ENCODE measurements at places on chromosomes 4 and X.
A peak's percentile ranks its signal among the peaks of the same experiment; 100 is the strongest.

GRCh38 chr4:139656614-139657486, 8.8 kb upstream of the MGST2 start:
- DNase-seq: peak; percentile 82

DNA sequence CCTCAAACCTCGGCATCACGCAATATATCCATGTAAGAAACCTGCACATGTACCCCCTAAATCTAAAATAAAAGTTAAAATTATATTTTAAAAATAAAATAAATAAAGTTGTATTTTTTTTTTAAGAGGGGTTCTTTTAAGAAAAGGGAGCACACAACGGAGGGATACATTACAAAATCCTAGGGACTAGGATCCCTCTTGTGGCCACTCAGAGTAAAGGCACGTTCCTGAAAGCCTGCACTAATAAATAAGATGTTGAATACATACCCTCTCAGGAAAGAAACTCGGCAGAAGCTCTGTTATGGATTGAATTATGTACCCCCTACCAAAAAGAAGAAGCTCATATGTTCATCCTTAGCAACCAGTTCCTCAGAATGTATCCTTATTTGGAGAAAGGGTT, 50.9 kb upstream of the PRDX4 start:
- DNase-seq: peak; percentile 32

DNA sequence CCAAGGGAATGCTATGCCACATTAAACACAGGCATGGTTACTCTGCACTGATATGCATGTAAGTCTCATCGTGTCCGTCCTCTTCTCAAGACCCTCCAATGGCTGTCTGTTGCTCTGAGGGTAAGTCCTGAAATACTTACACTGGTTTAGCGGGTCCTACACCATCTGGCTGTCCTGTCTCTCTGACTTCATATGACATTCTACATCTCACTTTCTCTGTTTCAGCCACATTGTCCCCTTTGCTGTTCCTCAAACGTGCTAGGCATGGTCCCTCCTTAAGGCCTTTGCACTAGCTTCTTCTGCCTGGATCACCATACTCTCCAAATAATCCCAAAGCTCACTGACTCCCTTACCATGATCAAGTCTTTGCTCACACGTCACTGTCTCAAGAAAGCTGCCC, 131.4 kb downstream of the PALLD start:
- no peak for DNase-seq

- DNase-seq: no peak
These were observed 29.6 kb downstream of the MED14 start for GRCh38 chrX:40705658-40706312.

- no peak for DNase-seq
These were observed 15.4 kb downstream of the TSPAN5 start for GRCh38 chr4:98642991-98643426.

GRCh38 chr4:152735396-152735859, 44.1 kb downstream of the TIGD4 start:
- DNase-seq: peak; percentile 46

- no peak for DNase-seq
These were observed 1.7 kb upstream of the CENPC start for GRCh38 chr4:67546971-67547370.

DNA sequence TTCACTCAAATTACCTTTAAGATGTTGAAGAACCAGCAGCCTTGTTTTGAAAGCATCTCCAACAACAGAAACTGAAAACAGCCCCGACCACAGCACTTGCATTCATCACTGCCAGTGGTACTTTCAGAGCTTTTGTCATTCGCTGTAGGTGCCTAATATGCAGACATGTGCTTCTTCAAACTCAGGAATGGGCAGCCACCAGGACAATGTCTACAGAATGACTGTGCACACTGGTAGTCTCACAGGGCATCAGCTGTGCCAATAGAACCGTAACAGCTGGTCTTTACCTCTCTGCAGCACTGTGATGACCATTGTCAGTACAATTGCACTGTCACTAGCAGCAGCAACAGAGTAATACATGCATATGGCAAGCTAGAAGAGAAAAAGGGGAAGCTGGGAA, 1149.7 kb downstream of the STPG2 start:
- DNase-seq: no peak

- no peak for DNase-seq
These were observed 229.1 kb upstream of the FSTL5 start for GRCh38 chr4:162392946-162393345.

DNA sequence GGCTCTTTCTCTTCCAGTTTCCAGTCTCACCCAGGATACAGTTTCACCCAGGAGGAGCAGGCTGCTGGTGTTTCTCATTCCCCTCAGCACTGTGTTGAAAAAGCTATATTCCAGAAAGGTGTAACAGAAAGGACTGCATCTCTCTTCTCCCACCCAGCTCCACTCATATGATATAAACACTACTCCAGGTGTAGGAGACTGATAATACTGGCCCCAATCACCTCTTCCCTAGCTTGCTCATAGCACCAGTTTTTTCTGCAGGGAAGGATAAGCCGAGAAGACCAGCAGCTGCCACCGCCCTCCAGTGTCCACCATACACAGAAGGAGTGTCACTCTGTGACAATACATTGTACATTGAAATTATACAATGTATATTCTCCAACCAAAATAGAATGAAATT, 105.5 kb upstream of the STK26 start:
- DNase-seq: no peak

DNA sequence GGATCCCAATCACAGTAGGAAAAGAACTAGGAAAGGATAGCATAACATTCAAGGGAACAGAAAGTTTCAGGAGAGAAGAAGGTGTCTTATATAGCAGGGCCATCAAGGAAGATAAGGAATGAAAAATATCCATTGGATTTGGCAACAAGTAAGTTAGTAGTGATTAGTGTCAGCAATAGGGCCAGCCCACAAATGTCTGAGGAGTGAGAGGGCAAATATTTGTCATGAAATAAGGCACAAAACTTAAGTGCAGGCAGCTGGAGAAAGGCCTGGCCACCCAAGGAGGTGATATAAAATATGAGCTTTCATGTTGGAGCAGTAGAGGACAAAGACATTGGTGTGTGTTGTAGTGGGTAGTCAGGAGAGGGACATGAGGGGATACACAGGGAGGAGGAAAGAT, 132.1 kb downstream of the COL4A6 start:
- DNase-seq: no peak

- peak; percentile 17 for DNase-seq
These were observed 268.9 kb downstream of the C4orf33 start for GRCh38 chr4:129364747-129365452.

- DNase-seq: peak; percentile 30
These were observed at the start of gene DGAT2L6 for GRCh38 chrX:70176938-70177533. Gene DGAT2L6, plus strand, starts transcription at chrX:70177483. Its CDS starts 100 bp downstream, at chrX:70177583.

DNA sequence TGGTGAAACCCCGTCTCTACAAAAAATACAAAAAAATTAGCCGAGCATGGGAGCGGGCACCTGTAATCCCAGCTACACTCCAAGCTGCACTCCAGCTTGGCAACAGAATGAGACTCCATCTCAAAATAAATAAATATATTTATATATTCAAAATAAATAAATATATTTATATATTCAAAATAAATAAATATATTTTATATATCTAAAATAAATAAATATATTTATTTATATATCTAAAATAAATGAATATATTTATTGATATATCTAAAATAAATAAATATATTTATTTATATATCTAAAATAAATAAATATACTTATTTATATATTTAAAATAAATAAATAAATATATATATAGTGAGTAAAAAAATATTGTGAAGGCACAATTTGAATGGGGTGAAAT, 63.4 kb upstream of the EXOC1L start:
- DNase-seq: no peak

- DNase-seq: no peak
These were observed 46.3 kb upstream of the BCLAF3 start for GRCh38 chrX:20037186-20037585.

GRCh38 chr4:168655182-168655581, 158.3 kb downstream of the PALLD start:
- no peak for DNase-seq

DNA sequence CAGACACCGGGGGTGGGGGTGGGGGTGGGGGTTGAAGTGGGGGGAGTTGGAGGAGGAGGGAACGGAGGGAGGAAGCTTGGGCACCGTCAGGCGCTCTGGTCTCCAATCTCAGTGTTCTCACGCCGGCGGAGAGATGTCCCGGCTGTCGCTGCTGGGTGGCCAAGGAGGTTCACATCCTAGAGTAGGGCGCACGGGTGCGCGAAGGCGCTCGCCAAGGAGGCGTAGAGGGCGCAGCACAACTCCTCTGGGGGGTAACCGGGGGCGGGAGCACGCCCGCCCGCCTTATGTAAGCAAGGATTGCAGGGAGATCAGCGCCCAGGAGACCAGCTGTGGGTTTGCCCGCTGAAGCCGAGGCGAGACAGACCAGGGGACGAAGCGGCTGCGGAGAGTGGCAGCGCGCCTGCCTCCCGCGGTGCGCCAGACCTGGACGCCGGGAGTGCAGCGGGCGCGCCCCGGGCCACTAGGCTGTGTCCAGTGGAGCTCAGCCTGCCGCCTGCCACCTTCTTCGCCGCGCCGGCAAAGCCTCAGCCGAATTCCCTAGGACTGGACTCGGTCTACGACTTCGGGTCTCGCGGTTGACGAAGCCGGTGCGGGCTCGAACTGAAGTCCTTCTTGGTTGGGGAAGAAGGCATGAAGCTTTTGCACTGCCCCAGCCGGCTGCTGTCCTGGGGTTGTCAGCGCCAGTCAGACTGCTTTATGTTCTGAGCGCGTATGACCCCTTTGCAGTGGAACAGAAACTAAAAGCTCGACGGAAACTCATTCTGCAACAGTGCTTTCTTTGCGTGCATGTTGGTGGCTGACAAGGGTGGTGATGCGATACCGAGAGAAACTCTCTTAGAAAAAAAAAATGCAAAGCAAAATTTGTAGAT, 707 bp upstream of the UNC5C start:
- DNase-seq: no peak

DNA sequence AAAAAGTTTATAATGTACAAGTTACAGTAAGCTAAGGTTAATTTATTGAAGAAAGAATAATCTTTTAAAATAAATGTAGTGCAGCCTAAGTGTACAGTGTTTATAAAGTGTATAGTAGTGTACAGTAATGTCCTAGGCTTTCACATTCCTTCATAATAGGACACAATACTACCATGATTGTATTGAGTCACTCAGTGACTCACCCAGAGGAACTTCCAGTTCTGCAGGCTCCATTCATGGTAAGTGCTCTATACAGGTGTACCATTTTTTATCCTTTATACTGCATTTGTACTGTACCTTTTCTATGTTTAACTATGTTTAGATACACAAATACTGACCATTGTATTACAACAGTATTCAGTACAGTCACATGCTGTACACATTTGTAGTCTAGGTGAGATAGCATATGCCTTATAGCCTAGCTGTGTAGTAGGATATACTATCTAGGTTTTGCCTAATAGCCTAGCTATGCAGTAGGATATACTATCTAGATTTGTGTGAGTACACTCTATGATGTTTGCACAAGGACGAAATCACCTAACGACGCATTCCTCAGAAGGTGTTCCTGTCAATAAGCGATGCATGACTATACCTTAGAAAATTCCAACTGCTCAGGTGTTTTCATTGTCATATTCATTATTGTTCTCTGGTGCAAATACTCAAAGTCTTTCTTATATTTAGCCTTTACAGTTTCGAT, 5.5 kb upstream of the TMEM255A start:
- DNase-seq: no peak

DNA sequence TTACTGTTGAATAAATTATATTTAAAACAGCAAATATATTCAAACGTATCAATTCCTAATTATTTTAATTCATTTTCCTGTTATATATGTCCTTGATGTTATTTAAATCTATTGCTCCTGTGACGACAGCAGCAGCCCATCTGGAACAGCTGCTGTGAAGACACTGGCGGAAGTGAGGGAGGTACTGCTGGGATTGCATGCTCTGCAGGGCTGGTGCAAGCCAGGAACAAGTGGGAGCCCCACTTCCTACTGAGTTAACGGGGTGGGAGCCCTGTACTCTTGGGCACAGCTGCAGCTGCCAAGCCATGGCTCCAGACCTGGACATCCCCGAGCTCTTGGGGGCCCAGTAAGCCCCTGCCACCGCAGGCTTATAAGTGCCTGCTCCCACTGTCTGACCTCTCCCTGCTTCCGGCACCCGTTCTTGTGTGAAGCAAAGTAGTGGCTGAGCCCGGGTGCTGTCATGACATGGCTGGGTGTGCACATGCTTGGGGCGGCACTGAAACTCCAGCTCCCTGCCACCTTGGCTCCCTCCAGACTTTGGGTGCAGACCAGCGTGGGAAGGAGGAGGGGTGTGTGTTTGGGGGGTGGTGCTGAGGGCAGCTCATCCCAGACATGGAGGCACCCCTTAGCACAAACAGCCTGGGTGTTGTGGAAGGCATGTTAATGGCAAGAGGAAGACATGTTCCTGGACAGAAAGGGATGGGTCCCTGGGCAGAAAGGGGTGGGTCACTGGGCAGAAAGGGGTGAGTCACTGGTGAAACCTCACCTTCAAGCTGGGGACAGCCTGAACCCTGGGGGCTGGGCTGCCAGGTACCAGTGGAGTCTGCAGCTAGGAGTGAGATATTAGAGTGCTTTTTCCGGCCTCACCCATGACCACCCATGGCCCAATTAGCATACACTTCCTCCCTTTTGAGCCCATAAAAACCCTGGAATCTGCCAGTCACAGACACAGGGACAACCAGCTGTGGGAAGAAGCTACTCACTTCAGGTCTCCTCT, 1981.3 kb upstream of the IGFBP7 start:
- DNase-seq: no peak

DNA sequence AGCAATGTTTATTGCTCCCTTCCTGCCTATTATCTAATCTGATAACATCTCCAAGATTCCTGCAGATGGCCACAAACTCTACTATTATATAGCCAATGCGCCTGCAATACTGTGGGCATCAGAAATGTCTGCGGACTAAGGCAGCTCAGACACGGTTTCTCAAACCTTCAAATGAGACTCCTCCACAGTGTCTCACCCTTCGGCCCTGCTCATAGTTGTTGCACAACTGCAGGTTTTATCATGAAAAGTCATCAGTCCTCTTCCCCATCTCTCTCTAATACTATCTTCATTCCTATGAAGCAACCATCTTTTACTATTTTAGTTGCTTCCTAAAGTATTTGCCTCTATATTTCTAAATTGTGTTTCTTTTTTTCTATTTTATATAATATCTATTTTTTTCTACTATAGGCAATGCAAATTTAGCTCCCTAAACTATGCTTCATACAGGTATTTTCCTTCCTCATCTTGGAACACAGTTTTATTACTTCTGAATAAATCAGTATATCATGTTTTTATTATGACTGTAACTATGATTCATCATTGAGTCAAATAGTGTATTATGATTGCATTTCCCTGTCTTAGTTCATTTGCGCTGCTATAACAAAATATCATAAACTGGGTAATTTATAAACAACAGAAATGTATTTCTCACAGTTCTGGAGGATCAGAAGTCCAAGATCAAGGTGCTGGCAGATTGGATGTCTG, 129.7 kb upstream of the EDNRA start:
- no peak for DNase-seq

DNA sequence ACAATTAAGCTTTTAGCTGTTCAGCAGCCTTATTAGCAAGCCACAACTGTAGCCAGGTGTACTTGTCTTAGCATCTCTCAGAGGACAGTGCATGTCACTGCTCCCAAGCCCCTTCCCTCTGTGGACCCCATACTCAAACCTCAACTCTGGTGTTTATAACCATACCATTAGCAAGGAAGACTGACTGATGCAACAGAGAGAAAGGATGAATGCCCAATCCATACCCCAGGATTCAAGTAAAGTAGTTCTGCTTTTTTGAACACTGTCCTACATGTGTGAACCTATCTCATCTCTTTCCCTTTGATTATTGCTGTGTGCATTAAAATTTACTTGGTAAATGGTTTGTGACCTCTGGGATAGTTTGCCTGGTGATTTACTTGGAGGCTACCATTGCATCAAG, 22.8 kb upstream of the CYBB start:
- no peak for DNase-seq

GRCh38 chrX:111100191-111100590, 4.2 kb downstream of the PAK3 start:
- DNase-seq: peak; percentile 42
